Activated CD8-positive, alpha-beta T cell treated with anti-CD3 and anti-CD28 coated beads for 36 hours (primary cell): ENCODE measurements at places on chromosomes 5 and 9. TPM values are rescaled to one million over a fixed set of nuclear protein-coding genes. Genes with fewer than 3 reads are reported as not detected.
A peak's percentile ranks its signal among the peaks of the same experiment; 100 is the strongest.

The BHMT2 gene
- total RNA-seq = not detected

The SMIM3 gene
- 8.8 TPM for total RNA-seq

The GLRA1 gene
- total RNA-seq = not detected

The STOM gene
- 31.7 TPM for total RNA-seq

The CDO1 gene
- 0.18 TPM for total RNA-seq

The BARX1 gene
- 6.6 TPM for total RNA-seq

The FYB1 gene
- 83.0 TPM for total RNA-seq

GRCh38 chr5:2752059-2752820 is 763 bp upstream of the IRX2 start:
- DNase-seq = no peak

GRCh38 chr5:84292788-84293653 is 91.7 kb downstream of the EDIL3 start:
- no peak for DNase-seq

DNA sequence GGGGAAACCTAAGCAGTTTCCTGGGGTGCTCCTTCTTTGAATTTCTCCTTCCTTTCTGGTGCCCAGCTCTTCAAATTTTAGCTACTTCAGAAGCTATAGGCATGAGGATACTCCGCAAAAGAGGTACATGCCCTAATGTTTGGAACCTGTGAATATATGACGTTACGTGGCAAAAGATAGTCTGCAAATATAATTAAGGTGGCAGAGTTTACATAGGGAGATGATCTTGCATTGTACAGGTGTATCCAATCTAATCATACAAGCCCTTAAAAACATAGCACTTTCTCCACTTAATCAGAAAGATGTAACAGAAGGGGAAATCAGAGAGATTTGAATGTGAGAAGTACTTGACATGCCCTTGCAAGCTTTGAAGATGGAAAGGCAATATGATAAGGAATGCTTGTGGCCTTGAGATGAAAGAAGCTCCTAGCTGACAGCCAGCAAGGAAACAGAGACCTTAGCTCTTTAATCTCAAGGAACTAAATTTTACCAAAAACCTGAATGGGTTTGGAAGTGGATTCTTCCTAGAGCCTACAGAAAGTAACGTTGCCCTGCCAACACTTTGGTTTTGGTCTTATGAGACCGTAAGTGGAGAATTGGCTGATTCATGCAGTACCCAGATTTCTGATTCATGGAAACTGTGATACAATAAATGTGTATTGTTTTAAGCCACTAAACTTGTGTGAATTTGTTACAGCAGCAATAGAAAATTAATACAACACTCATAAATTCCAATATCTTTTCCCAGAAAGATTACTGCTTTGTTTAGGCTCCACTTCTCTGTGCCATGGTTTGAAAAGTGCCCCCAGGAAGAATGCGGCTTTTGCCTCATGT is 268.4 kb downstream of the FAM170A start:
- DNase-seq = no peak

GRCh38 chr9:100098046-100098886 is 534 bp downstream of the ERP44 start:
- DNase-seq = peak; percentile 32

GRCh38 chr5:180832638-180833068 is 28.4 kb downstream of the ZFP62 start:
- peak; percentile 63 for DNase-seq

GRCh38 chr5:50710838-50711237 is 44.4 kb downstream of the PARP8 start:
- DNase-seq = no peak

DNA sequence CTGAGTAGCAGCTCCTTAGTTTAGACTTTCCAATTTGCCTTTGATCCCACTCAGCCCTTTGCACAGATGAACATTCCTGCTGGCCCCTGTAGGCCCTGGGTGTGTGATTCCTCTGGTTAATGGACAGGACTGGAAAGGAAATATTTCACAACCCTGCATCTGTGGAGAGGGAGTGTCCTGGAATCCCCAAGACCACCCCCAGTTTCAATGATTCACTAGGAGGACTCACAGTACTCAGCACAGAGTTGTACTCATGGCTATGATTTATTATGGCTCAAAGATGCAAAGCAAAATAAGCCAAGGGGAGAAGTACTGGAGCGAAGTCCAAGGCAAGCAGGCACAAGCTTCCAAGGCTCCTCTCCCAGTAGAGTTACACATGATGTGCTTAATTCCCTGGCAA is 42.4 kb upstream of the TJP2 start:
- no peak for DNase-seq

DNA sequence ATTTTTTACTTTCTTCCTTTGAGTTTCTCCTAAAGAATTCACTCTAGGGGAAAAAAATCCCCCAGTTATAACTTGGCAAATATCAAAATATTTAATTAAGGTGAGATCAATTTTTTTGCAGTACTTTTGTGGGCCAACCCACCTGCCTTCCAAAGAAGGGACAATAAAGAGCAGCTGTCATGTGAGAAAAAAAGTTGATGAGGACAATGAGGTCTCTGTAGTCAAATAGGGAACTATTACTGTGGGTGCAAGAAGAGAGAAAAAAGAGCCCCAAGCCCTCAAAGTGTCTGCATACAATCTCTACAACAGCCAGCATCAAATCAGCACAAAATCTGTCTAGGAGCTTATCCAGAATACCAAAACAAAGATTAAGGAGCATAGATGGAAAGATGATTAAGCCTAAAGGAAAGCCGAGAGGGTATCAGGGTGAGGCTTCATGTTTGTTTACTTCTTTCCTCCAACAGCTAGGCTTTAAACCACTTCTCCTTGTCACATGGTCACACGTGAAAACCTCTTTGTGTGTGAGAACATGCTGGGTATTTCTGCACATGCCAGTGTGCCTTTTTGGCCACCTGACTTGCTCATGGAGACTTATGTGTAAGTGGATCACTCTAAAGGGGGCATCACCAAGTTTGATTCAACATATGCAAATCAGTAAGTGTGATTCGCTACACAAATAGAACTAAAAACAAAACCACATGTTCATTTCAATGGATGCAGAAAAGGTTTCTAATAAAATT is 19.2 kb upstream of the FYB1 start:
- DNase-seq = no peak

- no peak for DNase-seq
Measured at GRCh38 chr5:34034534-34035327, 8.3 kb downstream of the C1QTNF3 start.

DNA sequence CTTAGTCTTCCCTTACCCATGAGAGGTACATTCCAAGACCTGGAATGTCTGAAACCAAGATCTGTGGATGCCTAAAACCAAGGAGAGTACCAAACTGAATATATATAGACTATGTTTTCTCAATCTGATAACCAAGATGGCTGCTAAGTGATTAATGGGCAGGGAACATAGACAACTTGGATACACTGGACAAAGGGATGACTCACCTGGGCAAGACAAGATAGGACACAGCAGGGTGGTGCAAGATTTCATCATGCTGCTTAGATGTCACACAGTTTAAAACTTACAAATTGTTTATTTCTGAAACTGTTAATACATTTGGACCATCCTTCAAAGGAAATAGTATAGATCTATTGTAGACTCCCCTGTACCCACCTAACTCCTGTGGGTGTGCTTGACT is 130.9 kb downstream of the HTR1A start:
- DNase-seq = no peak

DNA sequence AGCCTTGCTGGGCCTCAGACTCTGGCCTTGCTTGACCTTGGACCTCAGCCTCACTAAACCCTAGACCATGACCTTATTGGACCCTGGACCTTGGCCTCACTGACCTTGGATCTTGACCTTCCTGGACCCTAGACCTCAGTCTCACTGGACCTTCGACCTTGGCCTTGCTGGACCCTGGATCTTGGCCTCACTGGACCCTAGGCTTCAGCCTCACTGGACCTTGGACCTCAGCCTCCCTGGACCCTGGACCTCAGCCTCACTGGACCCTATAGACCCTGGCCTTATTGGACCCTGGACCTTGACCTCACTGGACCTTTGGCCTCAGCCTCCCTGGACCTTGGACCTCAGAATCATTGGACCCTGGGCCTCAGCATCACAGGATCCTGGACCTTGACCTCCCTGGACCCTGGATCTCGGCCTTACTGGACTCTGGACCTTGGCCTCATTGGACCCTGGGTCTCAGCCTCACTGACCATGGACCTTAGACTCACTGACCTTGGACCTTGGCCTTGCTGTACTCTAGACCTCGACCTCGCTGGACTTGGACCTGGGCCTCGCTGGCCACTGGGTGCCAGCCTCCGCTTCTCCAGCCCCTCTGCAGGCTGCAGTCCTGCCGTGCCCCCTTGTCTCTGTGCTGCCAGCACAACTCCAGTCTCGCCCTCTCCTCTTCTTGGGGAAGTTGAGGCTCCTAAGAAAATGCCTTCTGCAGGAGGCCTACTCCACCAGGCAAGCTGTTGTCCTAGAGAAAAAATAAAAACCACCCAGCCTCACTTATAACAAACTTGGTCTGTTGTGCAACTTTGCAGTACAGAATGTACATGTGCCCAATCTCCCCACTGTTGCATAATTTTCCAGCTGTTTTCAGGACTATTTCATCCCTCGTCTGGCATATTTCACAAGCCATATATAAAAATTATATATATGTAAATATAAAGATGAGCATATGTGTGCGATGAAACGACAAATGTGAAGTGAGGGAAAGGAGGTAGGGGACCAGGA is 11.0 kb upstream of the ADAMTS2 start:
- no peak for DNase-seq

DNA sequence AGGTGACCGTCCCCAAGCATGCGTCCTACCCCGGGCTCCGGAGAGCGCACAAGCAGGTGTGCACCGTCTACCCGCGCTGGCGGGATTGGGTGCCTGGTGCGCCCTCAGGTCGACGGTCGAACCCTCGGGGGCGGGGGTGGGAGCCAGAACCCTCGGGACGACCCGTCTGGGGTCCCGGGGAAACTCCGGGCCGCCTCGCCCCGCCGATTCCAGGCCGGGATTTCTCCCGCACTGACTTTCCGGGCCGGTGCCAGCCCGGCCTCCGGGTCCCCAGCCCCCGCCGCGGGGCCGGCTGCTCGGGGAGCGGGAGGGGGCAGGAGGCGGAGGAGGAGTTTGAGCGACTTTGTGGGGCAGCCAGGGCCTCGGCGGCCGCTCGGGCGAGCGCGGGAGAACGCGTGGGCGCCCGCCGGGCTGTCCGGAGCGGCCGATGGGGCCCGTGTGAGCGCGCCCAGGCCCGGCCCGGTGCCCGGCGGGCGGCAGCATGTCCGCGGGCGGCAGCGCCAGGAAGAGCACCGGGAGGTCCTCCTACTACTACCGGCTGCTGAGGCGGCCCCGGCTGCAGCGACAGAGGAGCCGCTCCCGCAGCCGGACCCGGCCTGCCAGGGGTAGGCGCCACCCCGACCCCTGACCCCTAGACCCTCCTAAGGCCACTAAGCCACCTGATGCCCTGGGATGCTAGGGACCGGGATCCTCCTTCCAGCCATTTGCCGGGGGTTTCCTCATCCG is at the start of gene DAB2IP:
TSS of gene DAB2IP (plus strand) at position 340 of the 726 bp plus-strand sequence. CDS start at position 482, 142 bp downstream.
- DNase-seq = peak; percentile 21

DNA sequence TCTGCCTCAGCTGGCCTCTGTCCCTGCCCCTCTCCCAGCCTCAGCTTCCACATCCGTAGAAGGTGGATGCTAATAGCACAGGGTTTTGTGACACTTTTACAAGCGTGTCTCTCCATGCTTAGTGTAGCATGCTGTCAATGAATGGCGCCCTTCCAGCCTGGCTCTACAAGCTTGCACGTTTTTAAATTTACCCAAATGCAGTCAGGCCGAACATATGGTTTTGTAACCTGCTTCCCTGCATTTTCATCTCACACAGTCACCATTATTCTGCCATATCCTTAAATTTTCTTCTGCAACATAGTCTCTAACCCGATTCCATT is 28.8 kb downstream of the FAM163B start:
- DNase-seq = no peak

- DNase-seq = no peak
Measured at GRCh38 chr5:61151893-61152292, 10.4 kb downstream of the SMIM15 start.

DNA sequence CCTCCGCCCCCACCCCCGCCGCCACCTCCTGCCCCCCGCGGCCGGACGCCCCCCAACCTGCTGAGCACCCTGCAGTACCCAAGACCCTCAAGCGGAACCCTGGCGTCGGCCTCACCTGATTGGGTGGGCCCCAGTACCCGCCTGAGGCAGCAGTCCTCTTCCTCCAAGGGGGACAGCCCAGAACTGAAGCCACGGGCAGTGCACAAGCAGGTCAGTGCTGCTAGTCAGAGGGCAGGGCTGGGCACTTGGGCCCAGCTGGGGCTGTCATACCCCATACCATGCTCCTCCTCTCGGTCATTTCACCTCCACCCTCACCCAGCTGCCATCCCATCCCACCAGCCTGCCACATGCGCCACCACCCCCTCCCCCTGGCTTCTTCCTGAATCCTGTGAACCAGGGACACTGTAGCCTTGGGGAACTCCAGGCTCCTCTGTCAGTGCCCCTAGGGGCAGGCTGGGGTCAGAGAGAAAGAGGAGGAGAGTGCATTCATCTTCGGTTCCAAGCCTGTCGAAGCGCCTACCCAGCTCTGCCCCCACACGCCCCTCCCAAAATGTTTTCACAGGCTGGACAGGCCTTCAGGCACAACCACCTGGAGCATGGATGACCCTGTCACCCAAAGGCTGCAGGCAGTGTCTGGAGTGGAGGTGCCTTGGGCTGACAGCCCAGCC is 122.0 kb downstream of the DAB2IP start:
- no peak for DNase-seq

GRCh38 chr5:129653057-129653375 is 94.9 kb upstream of the MINAR2 start:
- no peak for DNase-seq

DNA sequence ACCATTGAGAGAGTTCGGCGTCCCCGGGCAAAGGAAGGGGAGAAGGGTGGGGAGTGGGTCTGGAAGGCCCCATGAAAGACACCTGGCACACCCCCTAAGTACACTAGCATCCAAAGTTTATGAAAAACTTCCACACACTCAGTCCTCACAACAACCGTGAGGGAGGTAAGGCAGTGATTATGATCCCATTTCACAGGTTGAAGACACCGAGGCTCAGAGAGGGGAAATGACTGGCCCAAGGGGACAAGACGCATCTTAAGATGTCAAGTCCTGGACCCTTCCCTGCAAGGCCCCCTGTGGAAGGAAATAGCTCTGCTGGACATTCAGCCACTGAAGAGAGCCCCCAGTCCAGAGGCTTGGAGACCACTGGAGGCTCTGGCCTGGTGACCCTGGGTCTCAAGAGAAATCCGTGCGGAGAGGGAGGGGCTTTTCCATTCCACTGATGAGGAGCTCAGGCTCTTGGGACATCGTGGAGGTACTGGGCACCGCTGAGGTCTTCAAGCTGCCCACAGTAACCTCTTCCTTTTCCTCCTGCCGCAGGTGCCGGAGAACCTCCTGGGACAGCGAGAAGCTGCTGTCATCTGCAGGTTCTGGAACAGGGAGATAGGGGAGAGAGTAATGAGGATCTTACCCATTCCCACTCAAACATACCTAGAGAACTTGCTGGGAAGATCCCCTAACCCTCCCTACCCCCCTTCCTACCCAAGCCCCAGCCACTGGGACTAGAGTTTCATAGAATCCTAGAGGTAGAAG is 5.2 kb downstream of the SMIM33 start:
- DNase-seq = no peak

GRCh38 chr5:151413800-151414199 is 33.6 kb upstream of the SLC36A1 start:
- DNase-seq = no peak

- no peak for DNase-seq
Measured at GRCh38 chr5:33659526-33660169, 218.9 kb downstream of the TARS1 start.

- no peak for DNase-seq
Measured at GRCh38 chr9:135689011-135689410, 10.3 kb downstream of the SOHLH1 start.
